ENCODE measurements at places on chromosomes 3 and 15.

DNA sequence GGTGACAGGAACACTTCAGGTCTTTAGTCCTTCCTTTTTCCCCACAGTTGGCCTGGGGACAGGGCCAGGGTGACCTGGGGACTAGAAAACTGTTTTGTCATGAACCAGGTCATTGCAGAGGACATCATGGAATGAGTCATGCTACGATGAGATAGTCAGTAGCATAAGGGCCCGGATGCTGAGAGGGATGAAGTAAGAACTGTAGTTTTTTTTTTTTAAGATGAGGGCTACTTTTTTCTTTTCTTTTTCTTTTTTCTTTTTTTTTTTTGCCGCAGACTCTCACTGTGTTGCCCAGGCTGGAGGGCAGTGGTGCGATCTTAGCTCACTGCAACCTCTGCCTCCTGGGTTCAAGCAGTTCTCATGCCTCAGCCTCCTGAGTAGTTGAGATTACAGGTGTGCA, 8.0 kb downstream of the MAP2K5 start:
- DNase-seq = no peak

DNA sequence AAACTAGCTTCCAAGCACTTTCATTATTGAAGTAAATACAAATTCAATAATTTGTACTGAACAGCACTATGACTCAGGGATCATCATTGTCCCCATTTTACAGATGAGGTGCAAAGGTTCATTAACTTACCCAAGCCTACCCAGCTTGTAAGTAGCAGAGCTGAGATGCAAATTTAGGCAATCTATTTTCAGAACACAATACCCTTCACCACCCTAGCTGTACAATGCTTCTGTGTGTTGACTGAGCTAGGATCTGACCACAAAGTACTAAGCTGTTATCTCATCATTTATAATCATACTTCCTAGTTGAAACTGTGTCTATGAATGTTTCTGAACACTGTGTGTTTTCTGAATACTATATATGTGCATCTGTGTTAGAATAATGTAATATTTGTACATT, 3.2 kb upstream of the ILDR1 start:
- DNase-seq = no peak

DNA sequence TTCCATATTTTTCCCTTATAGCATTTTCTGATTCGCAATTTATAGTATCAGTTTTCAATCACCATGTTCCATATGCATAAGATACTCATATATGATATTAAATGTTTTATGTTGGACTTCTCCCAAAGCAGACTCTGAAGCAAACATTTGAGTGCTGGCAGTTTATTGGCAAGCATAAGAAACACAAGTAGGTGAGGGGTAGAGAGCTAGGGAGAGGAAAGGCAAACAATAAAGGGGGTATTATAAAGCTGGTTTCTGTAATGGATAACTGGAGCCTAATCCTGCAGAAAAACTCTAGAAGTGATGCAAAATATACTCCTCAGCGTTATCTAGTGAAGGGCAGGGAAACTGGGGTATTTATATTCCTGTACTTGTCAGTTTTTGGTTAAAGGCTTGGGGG, 491.5 kb upstream of the TGFBR2 start:
- DNase-seq = no peak

GRCh38 chr3:182357928-182358327, 435.4 kb upstream of the ATP11B start:
- DNase-seq = no peak

DNA sequence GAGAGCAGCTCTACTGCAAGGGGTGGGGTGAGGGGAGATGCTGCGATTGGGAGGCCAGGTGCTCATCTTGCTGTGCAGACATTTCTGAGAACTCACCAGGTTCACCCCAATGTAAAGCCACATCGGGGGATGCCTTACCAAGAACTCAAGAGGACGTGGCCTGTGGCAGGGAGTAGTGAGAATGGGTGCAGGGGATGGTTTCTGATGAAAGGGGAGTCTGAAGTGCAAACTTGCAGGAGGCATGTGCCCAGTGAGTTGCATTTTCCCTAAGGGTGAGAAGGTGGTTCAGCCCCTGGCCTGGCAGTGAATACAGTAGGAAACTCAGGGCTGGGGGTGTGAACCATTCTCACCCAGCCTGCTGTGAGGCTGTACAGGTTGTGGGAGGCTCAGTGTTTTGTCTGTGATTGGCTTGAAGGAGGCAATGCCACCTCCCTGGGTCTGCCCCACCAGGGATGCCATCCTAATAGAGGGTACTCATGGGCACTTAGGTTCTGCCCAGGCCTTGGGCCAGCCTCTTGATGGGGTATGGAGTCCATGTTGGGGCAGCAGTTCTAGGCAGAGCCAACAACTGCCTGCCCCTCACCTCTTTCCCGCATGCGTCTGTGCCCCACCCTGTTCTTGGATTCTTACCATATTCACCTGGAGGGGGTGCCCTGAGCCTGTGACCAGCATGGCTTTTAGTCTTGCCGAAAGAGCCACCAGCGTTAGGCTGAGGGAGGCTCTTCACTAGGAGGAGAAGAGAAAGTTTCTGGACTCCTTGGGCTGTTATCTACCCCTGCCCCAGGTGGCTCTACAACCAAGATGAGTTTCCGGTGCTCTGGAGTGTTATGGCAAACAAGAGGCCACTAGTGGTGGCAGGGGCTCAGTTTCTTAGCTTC, 4.5 kb downstream of the HEMK1 start:
- peak; percentile 45 for DNase-seq

GRCh38 chr3:53748512-53749271, 97.5 kb downstream of the CHDH start:
- no peak for DNase-seq

DNA sequence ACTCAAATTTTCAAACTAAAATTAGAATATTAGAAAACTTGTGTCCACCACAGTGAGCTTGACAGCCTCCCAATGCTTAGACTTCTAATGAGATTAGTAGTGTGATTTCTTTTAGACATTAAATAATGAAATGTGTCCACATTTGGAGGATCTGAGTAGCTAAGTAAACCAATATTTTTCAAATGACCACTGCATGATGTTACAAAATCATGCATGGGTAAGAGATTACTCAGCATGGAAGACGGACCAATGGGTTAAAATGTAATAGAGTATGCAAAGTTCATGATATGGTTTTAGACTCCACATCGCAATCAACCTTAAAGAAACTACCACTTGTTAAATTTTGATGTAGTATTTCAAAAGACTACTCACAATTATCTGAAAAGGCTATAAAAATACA, 130.6 kb downstream of the IMPG2 start:
- DNase-seq = no peak

DNA sequence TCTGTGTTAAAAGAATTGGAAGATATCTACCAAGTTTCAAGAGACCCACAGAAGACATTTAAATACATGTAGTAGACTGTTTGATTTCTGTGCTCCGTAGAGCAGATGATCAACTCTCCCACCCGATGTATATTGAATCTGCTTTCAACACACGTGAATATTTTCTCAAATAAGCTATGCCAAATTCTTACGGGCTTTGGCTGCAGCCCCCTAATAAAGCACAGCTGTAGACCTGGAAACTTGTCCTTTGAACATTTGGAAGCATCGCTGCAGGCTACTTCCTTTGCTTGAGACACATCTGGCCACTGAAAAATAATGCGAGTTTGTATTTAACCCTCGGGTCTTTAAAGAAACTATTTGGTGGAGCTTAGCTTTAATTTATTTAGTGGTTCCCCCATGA, 98.3 kb upstream of the SELENOK start:
- no peak for DNase-seq

- no peak for DNase-seq
These were observed 43.5 kb downstream of the PTH1R start for GRCh38 chr3:46921041-46921440.

DNA sequence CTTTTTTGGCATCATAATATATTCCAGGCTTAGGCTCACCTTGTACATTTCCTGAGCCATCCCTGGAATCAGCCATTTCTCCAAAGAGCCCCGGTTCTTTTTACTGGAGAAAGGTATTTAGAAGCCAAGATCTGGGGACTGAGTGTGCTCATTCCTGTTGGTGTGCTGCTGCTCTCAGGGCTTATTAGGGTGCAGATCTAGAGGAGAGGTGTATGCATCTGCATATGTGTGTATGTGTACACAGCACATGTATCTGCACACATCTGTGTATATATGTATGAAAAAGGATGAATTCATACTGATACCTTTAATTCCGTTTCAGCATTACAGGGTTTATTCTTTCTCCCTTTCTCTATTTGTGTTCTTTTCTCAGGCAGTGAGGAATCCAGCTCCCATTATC, 162.1 kb upstream of the BHLHE40 start:
- DNase-seq = no peak

All from stimulated activated CD8-positive, alpha-beta memory T cell treated with anti-CD3 and anti-CD28 coated beads, Interleukin-2, amount 100 ng/mL, for 1 hour (primary cell).